ENCODE measurements at places on chromosomes 5 and 9. TPM values are rescaled to one million over a fixed set of nuclear protein-coding genes. Genes with fewer than 3 reads are reported as not detected.

DNA sequence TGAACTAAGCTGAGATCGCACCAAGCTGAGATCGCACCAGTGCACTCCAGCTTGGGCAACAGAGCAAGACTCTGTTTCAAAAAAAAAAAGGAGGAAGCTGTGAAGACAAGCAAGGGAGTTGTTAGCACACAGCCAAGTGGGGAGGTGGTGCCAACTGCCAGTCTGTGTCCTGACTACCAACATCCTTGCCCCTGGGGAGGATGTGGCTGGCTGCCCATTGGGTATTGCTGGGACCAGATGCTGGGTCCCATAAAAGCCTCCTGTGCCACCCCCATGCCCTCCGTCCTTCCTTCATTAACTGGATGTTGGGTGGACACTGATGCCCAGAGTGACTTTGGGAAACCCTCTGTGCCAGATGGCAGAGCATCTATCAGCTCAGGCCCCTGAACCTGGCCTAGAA is 157.1 kb upstream of the COL5A1 start:
- DNase-seq: no peak

KCNN2 gene
- total RNA-seq: 10.0 TPM

AIF1L gene
- 30.5 TPM for total RNA-seq

DNA sequence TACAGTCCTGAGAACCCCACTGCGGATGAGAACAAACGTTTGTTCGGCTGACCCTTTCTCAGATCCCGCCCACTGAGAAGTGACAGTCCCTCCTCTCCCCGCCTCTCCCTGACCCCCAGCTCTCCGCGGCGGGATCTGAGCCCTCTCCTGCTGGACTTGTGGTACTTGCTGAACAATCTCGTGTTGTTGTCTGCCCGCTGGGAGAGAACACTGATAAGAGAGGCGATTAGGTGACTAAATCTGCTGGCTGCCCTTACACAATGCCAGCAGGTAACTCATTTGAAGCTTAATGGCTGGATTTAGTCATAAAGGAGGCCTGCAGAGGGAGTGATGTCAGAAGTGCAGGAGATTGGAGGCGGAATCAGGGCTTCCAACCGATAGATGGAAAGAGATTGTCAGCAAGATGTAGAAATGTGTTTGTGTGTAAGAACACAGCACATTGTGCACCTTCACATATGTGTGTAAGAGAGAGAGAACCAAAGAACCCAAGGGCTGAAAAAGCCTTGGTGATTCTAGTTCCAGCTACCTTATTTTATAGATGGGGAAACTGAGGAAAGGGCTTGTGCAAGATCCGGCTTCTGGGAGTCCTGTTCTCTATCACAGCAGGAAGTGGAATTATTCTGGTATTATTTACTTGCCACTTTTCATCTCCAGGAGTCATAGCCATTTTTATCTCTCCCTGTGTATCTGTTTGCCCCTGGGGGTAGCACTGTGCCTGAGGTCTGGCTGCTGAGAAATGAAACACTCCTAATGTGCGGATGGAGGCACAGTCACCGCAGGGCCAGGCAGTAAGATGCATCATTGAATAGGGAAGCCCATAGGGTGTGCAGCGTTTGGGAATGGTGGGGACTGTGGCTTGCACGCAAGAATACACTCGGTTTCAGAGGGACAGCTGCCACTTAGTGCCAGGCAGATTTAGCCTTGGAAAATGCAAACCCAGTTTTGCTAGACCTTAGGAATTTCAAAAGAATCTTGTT is 203.7 kb upstream of the MSX2 start:
- DNase-seq: no peak

GTF2H2C gene
- 4.2 TPM for total RNA-seq

DNA sequence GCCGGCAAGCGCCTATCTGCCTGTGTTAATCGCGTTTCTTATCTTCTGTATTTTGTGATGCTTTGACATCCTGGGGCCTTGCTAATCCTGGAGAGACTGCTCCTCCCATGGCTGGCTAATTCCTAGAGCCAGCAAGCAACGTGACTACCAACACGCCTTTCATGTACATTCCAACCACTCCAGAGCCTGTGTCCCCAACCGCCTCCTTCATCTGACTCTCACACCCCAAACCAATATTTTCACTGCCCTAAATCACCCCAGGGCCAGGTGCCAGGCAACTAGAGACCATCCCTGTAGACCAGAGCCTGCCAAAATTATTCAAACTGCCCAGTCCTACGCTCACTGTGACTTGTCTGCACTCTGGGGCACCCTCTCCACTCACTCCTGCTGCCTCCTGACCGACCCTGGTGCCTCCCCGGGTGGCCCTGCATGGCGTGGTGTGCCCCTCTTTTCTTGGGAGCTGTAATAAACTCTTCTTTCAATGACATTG is 50.5 kb upstream of the COL5A1 start:
- peak; percentile 57 for DNase-seq

DNA sequence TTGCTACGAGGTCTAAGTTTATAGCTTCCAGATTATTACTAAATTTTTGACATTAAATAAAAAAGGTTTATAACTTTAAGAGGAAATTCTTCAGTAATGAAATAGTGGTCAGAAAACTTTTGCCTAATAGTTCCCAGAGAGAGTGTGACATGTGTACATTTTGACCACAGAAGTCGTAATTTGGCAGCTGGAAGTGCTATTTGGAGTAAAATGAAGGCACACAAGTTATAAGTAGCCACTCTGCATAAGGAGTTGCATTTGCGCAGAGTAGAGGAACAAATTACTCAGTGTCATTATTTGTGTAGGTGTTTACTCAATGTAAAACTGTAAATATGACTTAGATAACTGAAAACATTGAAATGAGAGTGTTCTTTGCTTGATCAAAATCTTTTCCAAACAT is 408.4 kb downstream of the CCDC171 start:
- no peak for DNase-seq

F2RL2 gene
- not detected for total RNA-seq

DNA sequence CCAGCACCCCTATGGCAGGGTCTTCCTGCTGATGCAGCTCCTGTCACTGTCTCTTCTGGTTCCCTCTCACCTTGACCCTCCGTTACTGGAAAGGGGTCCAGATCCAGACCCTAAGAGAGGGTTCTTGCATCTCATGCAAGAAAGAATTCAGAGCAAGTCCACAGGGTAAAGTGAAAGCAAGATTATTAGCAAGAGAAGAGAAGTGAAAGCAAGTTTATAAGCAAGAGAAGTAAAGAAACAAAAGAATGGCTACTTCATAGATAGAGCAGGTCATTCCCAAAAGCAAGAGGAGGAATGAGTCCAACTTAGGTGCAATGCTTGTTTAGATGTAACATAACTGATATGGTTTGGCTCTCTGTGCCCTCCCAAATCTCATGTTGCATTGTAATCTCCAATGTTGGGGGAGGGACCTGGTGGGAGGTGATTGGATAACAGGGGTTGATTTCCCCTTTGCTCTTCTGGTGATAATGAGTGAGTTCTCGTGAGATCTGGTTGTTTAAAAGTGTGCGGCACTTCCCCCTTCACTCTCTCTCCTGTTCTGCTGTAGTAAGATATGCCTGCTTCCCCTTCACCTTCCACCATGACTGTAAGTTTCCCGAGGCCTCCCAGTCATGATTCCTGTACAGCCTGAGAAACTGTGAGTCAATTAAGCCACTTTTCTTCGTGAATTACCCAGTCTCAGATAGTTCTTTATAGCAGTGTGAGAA is 183.3 kb downstream of the MED10 start:
- DNase-seq: no peak

DNA sequence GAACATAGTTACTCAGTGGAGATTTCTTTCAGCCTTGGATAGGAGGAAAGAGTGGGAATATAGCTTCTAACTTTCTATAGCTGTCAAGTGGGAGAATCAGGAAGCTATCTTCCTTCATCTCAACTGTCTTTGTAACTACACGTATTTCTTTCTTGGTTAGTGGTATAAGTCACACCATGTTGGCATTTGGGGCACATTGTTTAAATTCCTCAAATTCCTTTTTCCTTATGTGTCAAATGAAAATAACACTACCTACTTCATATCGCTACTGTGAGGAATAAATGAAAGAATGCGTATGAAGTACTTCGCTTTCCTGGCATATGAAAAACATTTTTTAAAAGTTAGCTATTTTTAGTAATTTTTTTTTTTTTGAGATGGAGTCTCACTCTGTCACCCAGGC is 1082.5 kb upstream of the WWC1 start:
- DNase-seq: no peak

LAMC3 gene
- 1.6 TPM for total RNA-seq

- DNase-seq: no peak
These were observed 139.8 kb upstream of the COL5A1 start for GRCh38 chr9:134501761-134502265.

DDX4 gene
- not detected for total RNA-seq

DNA sequence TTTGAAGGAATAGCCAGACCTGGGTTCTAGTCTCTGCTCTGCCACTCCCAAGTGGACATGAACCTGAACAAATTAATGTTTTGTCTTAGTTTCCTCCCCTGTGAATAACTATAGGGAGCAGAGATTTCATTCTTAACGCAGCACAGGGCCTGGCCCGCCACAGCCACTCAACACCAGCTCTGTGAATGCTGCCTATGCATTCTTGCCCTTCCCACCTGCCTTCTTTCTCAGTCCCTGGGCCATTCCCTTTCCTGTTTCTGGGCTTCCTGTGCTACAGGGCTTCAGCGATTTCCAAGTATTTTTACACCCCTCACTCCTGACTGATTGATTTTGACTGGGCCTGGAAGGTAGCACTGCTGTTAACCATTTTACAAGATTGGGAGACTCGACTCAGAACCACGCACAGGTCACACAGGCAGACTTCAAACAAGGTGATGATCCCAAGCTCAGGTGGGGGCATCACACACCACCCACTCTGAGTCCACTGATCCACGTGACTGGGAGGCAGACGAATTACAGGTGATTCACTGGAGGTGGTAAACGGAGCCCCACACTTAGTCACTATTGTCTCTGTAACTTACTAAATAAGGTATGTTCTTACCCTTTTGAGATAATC is 21.4 kb downstream of the PTPN3 start:
- DNase-seq: no peak

GRCh38 chr5:106737111-106737510 is 933.6 kb downstream of the EFNA5 start:
- DNase-seq: no peak

IRX2 gene
- not detected for total RNA-seq

DNA sequence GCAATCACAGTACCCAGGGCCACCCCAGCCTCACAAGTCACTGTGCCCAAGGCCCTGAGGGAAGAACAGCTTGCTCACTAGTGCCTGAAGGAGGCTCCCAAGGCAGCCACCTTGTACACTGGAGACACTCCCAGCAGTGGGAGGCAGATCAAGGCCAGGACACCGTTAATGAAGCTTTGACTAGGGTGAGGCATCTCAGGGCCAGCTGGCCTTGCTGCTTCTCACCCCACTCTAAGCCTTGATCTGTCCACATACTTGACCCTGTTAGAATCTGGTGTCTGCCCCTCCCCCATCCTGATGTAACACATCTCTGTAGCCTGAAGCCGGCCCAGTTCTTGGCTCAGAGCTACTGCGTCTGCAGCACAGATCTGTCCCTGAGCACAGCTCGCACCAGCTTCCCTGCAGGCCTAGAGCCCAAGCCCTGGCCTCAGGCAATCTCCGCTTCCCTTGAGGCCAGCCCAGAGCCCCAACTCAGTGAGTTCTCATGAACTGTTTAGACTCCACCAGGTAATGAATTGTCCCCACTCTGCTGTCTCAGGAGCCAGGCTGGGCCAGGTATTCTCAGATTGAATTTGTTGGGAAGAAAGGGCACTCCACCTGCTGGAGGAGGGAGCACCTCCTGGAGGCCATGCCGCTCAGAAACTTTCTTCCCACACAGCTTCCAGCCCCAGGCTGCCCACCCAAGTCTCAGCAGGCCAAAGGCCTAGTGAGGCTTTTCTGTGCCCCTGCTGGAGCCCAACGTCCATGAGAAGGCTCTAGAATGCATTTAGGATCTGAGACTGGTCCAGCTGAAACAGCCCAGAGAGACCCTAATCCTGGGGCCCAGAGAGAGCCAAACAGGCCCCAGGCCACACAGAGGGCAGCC is 13.4 kb upstream of the JADE2 start:
- DNase-seq: peak; percentile 86

DNA sequence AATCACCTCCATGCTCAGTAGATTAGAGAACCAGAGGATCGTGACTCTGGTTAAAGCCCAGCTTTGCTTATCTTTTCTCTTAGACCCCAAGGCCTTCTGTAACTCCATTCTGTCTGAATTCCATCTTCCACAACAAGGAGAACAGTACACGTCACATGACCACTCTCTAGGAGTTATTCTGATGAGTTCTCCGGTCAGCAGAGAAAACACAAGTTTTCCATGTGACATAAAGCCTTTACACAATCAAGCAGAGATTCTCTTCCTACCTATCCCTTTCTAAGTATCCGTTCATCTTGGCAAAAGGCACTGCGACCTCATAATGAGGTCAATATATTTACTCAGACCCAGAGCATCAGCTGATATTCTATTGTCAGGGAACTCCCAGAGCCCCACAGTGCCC is 112.3 kb downstream of the TRPM6 start:
- DNase-seq: no peak

DNA sequence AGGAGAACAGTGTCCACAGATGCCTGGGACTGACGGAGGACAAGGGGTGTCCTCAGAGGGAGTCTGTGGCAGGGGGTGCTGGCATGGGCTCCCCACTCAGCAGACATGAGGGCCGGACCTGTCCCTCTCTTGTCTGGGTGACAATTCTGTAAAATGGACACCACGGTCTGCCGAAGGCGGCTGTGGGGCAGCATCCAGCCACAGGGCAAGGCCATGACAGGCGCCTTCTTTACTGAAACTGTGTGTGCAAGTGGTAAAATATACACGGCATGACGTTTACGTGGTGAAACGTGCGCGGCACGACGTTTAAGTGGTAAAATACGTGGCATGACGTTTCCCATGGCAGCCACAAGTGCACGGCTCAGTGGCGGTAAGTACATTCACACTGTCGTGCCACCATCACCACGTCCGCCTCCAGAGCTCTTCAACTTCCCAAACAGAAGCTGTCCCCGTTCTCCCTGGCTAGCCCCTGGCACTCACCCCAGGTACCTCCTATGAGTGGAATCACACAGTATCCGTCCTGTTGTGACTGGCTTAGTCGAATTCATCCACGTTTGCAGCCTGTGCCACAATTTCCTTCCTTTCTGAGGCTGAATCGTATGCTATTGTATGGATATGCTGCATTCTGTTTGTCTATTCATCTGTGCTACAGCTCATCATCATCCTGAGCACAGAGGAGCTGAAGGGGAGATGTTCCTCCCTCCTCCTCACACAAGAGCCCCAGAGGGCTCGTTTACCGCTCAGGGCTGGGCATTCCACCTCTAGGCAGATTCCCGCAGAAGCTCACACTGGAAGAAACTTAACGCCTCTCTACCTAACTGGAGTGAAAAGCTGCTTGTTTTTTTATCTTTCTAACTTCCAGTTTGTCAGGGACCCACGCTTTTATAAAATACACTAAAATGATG is 52.5 kb downstream of the COL23A1 start:
- no peak for DNase-seq

DNA sequence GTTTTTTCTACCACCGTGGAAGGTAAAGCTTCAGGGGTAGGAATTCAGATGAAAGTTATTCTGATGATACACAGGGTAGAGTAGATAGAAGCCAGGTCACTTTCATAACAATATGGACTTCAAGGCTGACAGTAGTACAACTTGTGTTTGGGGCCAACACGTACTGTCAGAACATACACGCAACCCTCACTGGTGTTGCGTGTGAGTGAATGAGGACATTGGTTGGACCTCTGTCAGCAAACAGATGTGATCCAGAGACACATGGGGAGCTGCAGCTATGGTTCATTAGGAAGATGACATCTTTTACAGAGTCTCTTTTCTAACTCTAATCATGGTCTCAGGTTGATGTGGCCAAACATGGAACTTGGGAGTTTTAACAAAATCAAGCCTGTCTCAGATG is 70.1 kb upstream of the MOCS2 start:
- DNase-seq: no peak

- DNase-seq: no peak
These were observed 140.3 kb downstream of the AOPEP start for GRCh38 chr9:94866770-94867169.

SH3TC2 gene
- 0.21 TPM for total RNA-seq

GDA gene
- not detected for total RNA-seq
